ENCODE measurements at places on chromosomes 6 and 20.

DNA sequence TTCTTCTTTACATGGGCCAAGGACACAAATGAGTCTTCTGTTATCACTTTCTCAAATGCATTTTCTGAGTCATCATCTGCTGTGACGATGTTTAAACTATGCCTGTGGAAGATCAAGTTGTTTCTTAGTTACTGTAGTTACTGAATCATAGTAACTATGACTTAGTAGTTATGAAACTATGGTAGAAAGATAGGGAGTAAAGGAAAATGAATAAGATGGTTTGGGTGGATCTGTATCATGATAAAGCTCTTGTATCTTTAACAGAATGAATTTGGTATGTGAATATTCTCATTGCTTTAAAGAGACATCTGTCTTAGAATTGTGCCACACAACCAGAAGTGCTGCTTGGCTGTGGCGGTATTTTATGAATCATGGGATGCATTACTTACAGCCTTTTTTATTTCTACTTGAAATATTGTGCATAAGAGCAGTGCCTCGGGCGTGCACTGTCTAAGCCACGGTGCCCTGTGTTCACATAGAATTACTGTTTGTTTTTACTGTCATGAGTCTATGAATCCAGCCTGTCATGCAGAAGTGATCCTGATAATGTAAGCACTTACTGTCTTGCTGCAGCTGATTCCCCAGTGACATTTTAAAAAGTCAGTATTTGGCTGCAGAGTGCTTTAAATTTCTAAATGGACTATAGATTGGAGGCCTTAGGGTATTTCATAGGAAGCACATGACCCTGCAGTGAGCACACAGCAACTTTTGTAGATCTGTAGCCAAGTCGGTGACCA, 215.2 kb downstream of the TMEM242 start:
- DNase-seq: peak; percentile 44

DNA sequence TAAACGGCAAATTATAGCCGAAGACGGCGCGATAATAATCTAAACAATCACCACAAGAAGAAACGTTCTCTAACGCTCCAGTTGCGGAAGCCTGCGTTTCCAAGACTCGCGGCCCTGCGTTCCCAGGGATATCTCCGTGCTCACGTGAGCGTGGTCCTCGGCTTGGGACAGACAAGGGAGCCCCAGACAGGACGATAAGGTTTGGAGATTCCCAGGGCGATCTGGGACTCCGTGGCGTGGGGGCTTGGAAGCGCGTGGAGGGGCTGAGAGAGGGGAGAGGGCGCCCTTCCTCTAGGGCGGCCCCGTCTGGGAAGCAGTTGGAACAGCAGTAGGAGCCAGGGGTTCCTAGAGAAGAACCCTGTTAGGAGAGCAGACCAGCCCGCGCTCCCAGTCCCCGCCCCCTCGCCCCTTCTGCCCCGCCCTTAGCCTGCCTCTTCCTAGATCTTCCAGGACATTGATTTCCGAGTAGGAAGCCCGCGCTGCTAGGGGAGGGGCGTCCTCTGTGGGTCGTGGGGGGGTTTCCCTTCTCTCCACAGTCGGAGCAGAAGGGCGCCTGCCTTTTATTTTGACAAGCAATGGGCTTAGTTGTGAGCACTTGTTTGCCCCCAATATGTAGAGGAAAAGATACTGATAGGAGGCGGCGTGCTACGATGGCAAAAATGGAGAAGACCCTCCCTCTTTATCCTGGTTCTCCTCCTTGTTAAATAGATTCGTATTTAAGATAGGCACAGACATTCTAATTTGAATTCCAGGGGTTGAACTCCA, 10.6 kb downstream of the NRN1 start:
- DNase-seq: no peak

DNA sequence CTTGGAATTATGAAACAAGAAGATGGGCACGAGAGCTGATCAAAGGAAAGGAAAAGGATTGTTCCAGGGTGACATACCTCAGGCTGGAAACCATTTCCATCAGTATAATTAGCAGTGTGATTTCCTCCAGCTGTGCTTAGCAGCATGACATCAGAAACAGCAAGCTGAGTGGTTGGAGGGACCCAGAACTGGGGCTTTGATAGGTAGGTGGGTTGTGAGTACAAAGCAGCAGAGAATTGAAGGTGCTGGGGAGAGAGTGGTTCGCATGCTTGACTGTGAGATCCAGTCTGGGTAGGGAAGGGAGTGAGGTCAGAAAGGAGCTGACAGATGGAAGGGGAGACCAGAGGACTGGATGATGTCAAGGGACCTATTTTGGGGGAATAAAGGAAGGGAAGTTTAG, 90.4 kb downstream of the CD164 start:
- DNase-seq: no peak

DNA sequence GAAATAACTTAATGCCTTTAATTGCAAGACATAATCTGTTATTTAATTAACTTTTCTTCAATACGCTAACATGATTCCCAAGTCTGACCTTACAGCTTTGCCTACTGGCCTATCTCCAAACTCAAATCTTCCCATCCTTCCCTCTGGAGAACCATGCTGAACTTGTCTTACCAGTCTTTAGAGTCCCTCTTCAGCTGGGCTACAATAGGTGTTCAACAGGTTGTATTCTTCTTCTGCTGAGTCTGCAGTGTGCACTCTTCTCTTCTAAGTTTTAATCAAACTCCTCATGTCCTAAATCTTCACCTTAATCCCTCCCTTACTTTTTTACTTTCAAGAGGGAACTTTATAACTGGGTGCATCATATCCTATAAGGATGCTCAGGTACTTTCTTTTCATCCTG, 75.5 kb upstream of the TINAG start:
- no peak for DNase-seq

- no peak for DNase-seq
Measured at GRCh38 chr6:121867095-121867494, 431.6 kb downstream of the GJA1 start.

GRCh38 chr6:56541741-56542360, 100.8 kb downstream of the DST start:
- DNase-seq: no peak

GRCh38 chr6:1136827-1137226, 175.1 kb upstream of the FOXQ1 start:
- DNase-seq: no peak

- no peak for DNase-seq
Measured at GRCh38 chr6:29524444-29525310, 34.9 kb downstream of the UBD start.

DNA sequence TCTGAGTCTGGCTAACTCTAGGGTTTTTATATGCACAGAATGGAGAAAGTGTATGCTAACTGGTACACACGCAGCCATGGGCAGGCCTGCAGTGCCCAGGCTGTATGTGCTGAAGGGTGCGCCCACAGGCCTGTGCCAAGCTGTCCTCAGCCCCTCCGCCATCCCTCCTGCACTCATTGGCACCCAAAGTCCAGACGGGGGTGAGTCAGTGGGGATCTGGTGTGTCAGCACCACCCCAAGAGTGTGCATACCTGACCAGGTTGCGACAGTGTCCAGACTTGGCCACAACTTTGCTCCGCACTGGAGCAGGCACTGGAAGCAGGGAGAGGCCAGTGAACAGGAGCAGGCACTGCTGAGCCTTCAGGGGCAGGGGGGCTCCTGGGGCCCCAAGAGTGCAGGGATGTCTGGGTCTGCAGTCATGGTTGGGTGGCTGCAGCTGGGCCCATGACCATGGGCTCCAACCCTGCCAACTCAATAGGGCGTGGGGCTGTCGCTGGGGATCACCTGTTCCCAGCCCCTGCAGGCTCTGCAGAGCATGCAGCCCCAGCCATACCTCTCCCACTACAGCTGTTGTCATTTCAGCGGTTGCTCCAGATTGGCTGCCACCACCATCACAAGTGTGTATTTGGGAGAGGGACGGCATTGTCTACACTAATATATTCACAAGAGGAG, 717.8 kb downstream of the EPHA7 start:
- DNase-seq: no peak

DNA sequence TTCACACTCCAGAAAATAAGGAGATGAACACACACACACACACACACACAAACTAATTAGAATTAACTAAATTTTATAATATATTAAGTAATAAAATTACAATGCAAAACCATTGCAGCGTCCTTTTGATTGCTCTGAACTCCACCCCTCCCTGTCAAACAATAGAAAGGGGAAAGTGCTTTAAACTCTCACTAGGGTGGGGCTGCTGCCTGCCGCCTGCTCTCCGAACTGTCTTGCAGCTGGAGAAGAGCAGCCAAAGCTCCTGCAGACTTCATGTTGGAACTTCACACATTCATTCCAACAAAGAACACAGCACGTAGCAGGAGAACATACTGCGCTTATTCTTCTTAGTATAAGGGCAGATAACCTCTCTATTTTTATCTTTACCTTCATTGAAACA, 83.2 kb downstream of the GCLC start:
- no peak for DNase-seq

DNA sequence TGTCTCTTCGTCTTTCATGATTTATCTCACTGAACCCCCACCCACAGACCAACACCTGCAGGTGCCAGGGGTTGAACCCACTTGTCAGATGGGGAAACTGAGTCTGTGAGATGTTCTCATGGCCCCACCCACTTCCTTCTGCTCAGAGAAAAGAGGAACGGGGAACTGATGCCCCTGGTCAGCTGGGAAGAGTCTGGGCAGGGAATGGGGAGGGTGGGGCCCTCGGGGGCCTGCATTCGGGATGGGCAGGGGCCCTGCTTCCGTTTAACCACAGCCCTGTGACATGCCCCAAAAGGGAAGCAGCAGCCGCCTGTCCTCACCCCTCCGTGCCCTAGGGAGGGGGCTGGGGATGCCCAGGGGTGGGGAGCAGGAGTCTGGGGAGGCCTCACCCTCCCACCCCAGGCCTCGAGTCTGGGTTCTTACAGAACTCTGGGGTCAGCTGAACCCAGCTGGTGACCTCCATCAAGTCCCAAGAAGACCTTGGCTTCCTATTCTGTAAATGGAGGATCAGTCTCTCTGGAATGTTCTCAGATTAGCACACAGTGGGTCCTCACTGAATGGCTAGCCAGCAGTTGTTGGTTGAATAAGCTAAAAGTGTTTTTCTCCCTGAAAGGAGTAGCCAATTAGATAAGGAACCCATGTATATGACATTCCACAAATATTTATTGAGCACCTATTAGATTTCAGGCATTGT, 81.5 kb downstream of the CEBPB start:
- DNase-seq: no peak

- DNase-seq: peak; percentile 17
Measured at GRCh38 chr6:112879920-112880413, 532.8 kb downstream of the RFPL4B start.

DNA sequence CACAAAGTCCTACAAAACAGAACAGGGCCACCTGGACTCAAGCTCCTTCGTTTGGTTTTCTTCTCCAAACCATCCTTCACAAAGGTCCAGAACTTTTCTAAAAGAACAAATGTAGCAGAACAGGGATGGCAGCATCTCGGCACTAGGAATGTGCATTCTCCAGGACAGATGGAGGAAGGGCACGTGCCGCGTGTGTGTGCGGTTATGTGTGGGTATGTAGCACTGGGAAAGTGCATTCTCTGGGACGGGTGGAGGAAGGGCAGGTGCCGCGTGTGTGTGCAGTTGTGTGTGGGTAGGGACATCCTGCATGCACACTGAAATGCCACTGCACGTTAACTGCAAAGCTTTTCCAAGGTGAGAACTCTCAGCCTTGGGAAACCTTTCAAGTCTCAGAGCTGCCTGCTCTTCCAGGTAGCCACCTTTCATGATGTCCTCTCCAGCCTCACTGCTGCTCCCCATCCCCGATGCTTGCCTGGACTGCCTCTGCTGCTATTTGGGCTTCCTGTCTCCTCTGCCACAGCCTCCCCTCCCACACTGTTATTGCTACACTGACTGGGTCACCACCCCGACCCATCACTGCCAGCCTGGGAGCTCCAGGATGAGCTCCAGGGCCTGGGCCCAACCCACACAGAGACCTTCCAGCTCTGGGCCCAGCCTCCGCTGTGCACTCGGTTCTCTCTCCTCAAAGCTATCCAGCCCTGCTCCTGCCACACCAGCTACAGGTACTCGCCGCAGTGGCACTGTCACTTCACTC, 47.6 kb downstream of the EZR start:
- DNase-seq: no peak

DNA sequence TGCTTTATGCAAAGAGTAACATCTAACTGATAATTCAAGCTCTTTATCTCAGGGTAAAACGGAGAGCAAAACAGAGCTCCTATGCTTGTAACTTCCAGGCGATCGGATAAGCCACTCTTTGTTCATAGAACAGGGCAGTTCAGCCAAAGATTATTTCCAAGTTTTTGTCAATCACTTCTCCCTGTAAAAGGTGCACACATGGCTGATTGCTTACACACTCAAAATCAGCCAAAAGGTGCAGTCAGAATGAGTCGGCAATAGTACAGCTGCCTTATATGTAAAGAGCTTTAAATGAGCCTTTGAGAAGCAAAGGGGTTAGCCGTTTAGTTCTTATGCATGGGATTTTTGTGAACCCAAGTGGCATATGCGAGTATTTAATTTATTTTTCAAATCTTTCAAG, 449.6 kb upstream of the POU3F2 start:
- DNase-seq: no peak

- peak; percentile 53 for DNase-seq
Measured at GRCh38 chr6:42898891-42899361, 16.9 kb upstream of the PTCRA start.

- no peak for DNase-seq
Measured at GRCh38 chr6:39430871-39431523, 108.5 kb upstream of the KCNK16 start.

DNA sequence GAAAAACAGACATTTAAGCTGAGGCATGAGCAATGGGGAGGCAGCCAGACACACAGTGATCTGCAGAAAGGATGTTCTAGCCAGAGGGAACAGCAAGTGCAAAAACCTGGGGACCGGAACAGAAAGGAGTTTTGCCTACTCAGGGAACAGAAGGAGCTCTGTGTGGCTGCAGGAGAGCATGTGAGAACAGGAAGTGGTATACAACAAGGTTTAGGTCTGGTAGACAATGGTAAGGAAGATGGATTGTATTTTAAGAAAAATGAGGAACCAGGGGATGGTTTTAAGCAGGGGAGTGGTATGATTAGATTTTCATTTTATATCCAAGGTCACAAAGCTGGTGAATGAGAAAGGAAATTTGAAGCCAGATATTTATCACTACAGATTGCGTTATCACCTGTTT, 157.5 kb downstream of the UNC5CL start:
- no peak for DNase-seq

DNA sequence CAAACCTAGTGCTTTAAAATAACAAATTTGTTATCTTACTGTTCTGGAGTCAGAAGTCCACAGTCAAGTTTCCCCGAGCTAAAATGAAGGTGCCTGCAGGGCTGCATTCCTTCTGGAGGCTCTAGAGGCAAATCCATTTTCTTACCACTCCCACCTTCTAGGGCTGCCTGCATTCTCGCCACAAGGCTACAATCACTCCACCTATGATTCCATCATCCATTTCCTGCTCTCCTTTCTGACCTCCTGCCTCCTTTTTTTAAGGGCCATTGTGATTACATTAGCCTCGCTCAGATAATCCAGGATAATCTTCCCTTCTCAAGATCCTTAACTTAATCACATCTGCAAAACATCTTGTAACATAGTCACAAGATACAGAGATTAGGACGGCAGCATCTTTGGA, 42.4 kb upstream of the SIRT5 start:
- DNase-seq: no peak

GRCh38 chr6:91435630-91436029, 848.8 kb upstream of the MAP3K7 start:
- no peak for DNase-seq
